ENCODE measurements at places on chromosomes 4 and X.

DNA sequence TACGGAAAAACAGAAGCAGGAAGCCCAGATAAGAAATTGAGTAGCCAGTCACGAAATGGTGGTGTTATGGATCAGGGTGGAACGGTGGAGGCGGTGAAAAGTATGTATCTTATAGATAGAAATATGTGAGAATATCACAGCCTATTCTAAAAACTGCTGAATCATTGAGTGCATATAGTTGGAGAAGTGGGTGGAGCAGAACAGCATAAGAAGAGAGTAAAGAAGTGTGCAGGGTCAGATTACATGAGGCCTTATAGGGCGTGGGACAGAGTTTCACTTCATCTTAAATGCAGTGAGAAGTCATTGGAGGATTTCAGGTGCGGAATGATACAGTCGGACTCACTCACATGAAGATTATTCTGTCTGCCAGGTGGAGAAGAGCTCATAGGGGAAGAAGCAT is 293.1 kb downstream of the TRIML1 start:
- no peak for DNase-seq

- no peak for DNase-seq
Measured at GRCh38 chr4:5773271-5773555, 62.2 kb downstream of the EVC start.

DNA sequence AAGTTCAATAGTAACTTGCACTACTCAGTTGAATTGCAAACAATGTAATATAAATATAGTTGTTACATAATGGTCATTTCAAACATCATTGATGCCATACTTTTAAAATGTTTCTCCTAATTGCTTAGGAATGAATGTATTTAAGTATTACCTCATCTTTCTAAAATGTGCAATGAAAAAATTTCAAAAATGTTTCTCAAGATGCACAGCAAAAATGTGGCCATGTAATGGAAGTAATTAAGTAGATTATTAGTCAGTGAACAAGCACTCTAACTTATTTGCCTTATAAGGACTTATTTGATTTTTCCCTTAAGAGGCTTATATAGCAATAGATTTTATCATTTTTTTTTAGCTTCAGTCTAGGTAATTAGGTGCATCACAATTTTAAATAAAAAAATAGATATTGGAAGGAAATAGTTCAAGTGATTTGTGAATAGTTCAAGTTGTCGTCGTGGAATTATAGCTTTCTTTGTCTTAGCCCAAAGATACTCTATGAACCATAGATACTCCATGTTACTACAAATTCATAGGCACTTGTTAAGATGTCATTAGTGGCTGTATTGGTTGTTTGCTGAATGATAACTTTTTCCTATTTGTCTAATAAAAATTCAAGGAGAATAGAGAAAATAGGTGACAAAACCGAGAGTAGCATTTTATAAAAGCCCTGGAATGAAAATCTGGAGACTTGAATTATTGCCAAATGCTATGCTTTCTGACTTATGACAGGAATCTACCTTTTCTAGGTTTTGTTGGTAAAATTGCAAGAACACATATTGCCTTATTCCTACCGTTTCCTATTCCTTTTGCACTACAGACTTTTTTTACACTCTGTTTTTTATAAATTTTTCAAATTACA is 118.5 kb downstream of the TLL1 start:
- no peak for DNase-seq

DNA sequence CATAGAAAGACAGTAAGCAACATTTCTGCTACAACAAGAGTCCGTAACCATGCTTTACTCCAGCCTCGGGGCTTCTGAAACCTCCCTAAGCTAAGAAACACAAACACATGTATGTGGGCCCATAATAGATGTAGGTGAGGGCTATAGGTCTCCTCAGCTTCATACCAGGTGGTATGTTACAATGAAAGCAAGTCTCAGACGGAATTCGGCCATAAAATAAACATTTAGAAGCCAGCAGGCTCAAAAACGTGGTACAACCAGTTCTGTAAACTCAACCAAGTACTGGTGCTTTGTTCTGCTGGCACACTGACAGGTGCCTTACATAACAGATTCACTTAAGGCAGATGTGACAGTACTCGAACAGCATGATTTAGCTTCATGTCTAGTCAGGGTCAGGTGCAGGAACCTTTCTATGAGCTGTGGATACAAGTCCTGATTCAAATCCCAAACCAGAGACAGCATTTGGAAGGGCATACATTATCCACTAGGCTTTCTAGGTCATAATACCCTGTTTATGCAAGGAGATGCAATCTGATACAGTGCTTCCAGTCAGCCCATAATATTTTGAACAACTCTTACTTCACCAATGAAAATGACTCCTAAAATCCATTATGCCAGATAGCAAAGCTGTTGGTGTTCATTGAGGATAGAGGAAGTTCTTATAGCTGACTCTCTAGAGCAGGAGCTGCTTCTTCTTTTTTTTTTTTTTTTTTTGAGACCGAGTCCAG is 113.8 kb upstream of the ENPP6 start:
- DNase-seq: no peak

DNA sequence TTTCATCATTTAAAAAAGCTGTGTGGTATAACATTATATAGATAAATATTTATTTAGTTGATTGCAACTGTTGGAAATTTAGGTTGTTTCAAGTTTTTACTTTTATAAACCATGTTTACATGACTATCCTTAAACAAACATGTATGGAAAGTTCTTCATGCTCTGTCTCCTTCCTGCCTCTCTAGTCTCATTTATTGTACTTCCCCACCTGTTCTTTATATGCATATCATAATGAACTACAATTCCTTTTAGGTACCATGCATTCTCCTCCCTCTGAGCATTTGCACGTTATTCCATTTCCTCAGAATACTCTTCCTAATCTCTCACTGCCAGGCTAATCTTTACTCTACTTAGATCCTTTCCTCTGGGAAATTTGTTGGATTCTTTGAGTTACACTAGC is 16.9 kb upstream of the ADH6 start:
- DNase-seq: no peak

DNA sequence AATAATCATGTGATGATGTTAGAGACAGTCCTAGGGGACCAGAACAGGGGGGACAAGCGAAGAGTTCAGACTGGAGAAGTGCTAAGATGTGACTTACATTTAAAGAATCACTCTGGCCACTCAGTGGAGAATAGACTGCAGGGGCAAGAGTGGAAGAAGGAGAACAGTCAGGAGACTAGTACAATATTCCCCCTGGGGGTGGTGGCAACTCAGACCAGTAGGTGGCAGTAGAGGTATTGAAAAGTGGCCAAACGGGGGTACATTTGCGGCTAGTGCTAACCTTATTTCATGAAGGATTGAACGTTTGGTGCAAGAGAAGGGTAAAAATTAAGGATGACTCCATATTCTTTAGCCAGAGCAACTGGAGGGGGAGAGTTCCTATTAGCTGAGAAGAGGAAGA is 2.7 kb upstream of the BMX start:
- DNase-seq: peak; percentile 2

DNA sequence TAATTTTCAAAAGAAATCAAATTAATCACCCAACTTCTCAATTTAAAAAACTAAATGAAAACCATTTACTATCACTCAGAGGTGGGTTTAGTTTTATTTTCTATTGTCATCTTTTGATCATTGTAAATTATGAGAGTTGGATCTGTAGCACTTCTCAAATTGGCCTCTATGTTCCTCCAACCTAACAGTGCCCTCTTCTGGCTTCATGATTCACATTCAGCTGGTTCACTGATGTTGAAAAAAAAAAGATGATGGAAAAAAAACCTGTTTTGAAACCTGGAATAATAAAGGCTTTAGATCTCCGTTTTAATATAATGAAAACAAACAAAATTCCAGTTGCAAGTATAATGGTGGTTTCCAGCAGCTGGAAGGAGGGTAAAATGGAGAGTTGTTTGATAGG is 2.4 kb upstream of the NBDY start:
- DNase-seq: no peak

- no peak for DNase-seq
Measured at GRCh38 chrX:149129767-149130166, 375.3 kb downstream of the IDS start.

DNA sequence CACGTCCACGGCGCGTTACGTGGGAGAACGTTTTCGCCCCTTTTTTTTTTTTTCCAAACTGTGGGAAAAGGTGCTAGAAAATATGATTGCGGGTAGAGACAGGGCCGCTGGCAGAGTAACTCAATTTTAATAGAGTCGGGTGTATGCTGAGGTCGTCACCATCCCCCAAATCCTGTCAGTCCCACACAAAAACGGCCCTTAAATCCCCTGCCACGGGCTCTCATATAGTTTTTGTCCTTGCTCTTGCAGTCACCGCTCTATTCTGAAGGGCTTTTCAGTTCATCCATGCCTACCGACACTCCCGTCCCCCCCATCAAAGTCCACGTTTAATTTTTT is 796 bp upstream of the MED14 start:
- no peak for DNase-seq

GRCh38 chrX:151984902-151985301 is 10.4 kb upstream of the GABRE start:
- no peak for DNase-seq

DNA sequence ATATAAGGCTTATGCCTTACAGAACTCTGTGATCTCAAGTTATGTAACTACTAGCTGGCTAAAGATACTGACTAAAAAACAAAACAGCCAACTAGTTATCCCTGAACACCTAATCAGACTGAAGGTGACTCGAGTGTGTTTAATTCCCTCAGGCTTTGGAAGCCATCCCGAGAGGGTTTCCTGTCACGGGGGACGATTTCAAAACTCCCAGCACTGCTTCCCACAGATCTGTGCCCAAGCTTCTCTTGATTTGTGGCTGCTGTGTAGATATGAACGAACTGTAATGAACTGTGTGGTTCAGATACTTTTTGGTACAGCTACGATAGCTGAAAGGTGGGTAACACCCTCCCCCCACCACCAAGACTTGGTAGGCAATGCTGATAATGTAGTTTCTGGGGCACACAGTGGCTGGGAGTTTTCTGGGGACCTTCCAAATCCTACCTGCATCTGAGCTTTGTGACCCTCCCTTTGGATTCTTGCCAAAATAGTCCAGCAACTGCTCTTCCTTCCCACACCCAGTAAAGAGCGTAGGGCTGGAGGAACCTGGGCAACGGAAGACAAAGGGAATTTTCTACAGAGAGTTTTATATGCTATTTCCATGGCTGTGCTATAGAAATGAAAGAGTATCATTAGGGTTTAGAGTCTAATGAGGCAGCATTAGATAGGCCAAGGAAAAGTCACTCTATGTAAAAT is 148.8 kb downstream of the MGST2 start:
- no peak for DNase-seq

DNA sequence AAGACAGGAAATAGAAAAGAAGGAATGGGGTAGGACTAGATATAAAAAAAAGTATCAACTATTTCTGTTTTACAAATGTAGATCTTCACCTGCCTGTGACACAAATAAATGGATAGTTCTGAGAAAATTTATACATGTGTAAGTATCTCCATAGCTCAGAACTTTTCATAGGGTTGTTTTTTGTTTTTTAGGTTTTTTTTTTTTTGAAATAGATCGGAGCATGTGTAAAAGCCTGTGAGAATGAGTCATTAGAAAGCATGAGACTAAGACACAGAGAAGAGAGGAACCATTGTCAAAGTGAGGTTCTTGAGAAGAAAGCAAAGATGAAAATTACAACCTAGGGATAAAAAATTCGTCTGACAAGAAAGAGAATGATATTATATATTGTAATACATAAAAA is 481.6 kb downstream of the PABPC4L start:
- no peak for DNase-seq

- no peak for DNase-seq
Measured at GRCh38 chr4:177582992-177583391, 140.8 kb upstream of the AGA start.

GRCh38 chr4:151408380-151408629 is 671 bp upstream of the FHIP1A start:
- DNase-seq: no peak

DNA sequence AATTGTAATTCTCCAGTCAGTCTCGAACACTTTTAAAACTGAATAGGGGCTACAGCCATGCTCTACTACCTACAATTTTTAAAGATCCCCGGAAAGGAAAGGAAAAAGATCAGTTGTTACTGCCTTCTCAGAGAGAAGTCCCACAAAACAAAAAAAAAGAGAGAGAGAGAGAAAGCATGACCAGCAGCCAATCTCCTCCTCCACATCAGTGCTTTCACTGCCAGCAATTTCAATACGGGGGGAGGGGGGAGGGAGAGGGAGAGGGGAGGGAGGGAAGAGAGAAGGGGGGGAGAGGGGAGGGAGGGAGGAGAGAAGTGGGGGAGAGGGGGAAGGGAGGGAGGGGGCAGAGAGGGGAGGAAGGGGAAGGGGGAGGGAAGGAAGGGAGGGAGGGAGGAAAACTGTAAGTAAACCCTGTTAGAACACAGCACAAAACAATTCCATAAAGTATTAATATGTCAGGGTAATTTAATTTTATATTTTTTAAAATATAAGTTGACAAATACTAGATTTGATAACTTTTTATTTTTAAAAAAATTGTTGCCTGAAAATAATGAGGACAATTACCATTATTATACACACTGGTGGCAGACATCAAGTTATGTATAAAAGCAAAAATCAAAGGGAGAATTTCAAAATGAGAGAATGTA is 108.0 kb downstream of the LRBA start:
- no peak for DNase-seq

DNA sequence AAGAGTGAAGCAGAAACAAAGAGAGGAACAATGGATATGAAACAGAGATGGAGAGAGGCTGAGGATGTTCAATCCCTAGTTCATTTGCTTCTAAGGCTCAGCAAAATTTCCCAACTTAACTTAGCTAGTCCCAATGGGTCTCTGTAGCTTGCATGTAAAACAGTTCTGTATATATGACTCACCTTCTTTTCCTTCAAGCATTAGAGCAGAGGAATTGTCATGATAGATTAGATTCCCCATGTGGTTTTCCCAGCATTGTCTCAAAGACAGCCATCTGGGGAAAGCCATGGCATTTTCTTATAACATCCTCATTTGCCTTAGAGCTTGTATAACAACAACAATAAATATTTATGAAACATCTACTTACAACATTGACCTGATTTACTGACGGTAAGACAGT is 93.9 kb upstream of the GATB start:
- no peak for DNase-seq

- no peak for DNase-seq
Measured at GRCh38 chr4:114870987-114871386, 242.4 kb downstream of the NDST4 start.

GRCh38 chrX:154534526-154535322 is 11.9 kb downstream of the G6PD start:
- peak; percentile 74 for DNase-seq

DNA sequence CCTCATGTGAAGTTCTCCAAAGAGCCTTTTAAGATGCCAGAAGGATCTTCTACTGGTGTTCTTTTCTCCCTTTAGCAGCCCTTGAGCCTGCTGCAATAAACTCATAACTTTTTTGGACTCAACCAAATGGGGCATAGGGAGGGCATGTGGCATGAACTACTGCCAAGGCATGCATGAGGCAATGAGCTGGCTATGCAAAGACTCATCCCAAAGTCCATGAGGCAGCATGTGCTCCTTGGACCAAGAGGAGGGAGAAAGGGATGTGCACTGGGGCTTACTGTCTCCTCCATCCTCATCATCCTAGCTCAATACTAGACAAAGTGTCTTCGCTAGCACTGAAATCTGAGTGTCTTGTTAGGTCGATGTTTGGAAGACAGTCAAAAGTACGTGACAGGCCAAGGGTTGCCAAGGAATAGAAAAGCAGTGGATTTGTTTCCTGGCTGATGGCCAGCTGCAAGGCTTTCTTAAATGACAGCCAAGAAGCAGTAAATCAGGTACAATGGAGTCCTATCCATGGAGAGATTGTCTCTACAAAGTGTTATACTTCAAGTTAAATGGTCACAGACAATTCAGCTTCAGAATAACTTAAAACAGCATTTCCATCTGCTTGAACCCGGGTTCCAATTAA is 44.5 kb upstream of the ATXN3L start:
- no peak for DNase-seq

All from activated CD8-positive, alpha-beta memory T cell treated with anti-CD3 and anti-CD28 coated beads for 4 hours (primary cell).